ENCODE measurements at places on chromosomes 4 and X. TPM values are rescaled to one million over a fixed set of nuclear protein-coding genes. Genes with fewer than 3 reads are reported as not detected.

- DNase-seq = no peak
Observed at GRCh38 chr4:139416073-139416673, 37.7 kb upstream of the RAB33B start.

H2BW2 gene
- 1.3 TPM for polyA plus RNA-seq

SSX1 gene
- not detected for polyA plus RNA-seq

DNA sequence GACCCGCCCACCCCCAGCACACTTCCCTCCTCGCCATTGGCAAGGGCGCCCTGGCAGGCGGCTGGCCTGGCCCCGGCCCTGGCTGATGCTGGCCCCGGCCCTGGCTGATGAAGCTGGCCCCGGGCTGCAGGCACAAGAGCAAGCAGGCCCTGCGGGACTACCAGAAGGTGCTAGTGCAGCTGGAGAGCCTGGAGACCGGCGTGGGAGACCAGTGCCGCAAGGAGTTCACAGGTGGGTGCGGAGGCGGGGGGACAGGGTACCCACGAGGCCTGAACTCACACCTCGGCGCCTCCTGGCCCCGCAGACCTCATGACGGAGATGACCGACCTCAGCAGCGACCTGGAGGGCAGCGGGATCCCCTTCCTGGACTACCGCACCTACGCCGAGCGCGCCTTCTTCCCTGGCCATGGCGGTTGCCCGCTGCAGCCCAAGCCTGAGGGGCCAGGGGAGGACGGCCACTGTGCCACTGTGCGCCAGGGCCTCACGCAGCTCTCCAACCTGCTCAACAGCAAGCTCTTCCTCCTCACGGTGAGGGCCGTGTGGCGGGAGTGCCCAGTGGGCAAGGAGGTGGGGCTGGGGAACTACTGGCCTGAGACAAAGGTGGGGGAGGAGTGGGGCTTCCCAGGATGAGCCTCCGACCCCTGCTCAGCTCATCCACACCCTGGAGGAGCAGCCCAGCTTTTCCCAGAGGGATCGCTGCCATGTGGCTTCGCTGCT, 6.1 kb upstream of the SRPK3 start:
- no peak for DNase-seq

DNA sequence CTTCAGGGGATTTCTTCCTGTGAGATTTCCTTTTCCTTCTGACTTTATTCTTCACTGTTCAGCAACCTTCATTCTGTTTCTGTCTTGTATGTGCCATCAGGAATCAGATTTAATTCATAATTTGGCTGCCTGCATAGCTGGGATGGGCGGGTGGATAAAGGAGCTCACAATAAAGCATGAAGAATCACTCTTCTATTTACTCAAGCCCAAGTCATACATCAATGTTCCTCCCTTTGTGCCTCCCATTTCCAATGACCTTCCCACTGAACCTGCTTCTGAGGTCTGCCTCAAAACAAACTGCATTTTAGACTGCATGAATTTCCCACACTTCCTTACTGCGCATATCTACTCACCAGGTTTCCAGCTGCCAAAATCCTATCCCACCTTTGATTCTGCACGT, 14.0 kb downstream of the PDGFC start:
- DNase-seq = no peak

GRCh38 chr4:79652232-79652631, 244.2 kb upstream of the GK2 start:
- no peak for DNase-seq

DNA sequence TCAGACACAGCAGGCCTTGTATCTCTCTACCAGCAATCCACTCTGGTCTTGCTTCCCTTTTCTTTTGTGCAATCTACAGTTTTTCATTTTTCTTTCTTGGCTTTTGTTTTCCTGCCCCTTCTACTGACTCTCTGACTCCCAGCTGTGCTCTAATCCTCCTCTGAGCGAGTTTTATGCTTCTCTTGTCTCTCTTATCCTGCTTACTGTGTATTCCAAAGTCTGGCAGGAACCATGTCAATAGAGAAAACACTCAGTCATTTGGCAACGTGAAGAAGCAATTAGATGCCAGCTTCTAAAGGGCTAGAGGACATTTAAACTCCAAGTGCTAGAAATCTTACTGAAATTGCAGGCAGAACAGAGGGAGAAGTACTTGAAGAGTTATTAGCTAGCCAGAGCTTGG, 984.6 kb upstream of the TENM3 start:
- no peak for DNase-seq

GRCh38 chr4:78222575-78223186, 165.6 kb downstream of the FRAS1 start:
- DNase-seq = no peak

Measured in right renal pelvis (tissue), 4 donors.